ENCODE measurements at places on chromosomes 7 and 10.

DNA sequence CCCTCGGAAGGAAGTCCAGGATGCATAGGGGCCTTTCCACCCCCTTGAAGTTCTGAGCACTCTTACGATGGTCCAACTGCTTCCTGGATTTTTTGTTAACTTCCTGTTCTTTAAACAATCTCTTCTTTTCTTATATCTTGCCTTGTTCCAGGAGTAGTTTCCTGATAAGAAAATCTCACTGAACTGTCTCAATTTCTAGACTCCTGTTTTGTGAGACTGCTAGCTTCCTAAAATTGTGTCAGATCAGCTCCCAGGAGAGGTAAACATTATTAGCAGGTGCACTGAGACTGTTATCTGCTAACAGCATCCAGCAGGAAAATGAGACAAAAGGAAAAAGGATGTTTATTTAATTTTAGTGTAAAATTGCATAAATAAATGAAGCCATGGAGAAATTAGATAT is 106.2 kb upstream of the PITRM1 start:
- no peak for DNase-seq

- no peak for DNase-seq
These were observed 330.9 kb downstream of the XPNPEP1 start for GRCh38 chr10:109592391-109592790.

DNA sequence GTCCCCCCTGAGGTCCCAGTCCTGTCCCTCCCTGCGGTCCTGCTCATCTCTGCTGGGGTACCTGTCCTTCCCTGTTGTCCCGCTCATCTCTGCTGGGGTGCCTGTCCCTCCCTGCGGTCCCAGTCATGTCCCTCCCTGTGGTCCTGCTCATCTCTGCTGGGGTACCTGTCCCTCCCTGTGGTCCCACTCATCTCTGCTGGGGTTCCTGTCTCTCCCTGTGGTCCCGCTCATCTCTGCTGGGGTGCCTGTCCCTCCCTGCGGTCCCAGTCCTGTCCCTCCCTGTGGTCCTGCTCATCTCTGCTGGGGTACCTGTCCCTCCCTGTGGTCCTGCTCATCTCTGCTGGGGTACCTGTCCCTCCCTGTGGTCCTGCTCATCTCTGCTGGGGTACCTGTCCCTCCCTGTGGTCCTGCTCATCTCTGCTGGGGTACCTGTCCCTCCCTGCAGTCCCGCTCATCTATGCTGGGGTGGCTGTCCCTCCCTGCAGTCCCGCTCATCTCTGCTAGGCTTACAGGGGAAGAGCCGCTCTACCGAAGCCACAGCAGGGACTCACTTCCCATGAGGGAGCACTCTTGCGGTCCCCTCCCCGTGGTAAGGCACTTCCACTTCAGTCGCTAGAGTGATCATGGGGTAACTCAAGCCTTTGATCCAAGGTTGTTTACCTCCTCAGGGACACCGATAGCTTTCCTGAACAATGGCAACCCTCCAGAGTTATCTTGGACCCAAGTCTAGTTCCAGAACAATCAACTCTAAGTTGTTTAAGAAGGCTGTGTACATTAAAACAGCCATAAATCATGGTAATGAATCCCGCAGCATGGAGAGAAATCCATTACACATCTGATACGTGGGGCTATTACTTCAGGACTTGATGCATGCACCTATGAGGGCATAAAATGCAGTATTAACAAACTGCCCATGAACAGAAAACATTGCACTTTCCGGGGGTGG is 46.8 kb upstream of the MNX1 start:
- no peak for DNase-seq

DNA sequence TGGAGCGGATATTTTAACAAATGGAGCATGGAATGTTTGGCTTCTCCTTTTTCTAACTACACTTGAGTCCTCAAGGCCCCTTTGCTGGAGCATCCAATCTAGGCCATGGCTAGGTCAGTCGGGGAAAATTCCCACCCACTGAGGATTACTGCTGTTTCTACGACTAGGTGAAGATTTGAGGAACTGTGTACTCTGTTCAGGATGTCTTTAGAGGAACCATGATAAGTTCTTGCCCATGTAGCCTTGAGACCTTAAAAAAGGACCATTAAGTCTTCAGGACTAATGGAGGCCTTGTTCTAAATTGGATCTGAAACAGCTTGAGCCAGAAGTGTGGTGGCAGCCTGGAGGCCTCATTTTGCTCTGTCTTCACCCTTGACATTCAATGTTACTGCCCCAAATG is 6.2 kb downstream of the AGK start:
- no peak for DNase-seq

- DNase-seq, result no peak
These were observed at the start of gene CRPPA for GRCh38 chr7:16421333-16422102. Gene CRPPA (minus strand): TSS chr7:16421538. CDS start chr7:16421322, 216 bp downstream.
